RWPE1 (cell line): ENCODE measurements at places on chromosomes 1 and 21.
A peak's percentile ranks its signal among the peaks of the same experiment; 100 is the strongest.

DNA sequence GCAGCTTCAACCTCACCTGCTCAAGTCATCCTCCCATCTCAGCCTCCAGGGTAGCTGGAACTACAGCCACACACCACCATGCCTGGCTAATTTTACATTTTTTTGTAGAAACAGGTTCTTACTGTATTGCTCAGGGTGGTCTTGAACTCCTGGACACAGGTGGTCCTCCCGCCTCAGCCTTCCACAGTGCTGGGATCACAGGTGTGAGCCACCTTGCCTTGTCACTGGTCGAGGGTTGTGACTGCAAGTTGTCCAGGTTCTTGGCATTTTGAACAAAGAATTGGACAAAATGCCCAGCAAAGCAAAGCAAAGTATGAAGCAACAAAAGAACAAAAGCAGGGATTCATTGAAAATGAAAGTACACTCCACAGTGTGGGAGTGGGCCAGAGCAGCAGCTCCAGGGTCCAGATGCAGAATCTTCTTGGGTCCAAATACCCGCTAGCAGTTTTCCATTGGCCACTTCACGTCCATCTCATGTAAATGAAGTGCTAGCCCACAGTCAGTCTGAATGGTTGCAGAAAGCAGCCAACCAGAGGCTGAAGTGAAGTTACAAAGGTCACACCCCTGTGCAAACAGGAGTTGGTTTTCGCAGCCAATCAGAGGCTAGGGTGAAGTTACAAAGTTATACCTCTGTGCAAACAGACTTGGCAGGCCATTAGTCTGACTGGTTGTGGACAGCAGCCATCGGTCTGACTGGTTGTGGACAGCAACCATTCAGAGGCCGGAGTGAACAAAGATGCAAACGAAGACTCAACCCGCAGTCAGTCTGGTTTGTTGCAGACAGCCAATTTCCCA, 109.5 kb upstream of the KIF26B start:
- no peak for DNase-seq

DNA sequence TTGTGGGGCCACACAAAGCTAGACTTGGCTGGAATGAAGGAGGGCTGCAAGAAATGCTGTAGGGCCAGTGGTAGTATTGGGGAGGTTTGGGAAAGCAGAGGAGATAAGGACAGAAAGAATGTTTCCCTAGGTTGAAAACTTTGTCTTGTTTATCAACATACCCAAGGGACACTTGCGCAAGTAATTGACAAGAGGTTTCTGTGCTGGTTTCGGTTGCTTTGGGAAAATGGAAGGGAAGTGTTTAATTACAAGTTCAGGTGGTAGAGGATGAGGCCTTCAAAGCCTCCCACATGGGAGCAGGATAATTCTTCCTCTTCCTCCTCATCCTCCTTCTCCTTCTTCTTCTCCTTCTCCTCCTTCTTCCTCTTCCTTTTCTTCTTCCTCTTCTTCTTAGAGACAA, 182.1 kb upstream of the LMO4 start:
- no peak for DNase-seq

GRCh38 chr1:224430511-224431113, 4.0 kb downstream of the WDR26 start:
- peak; percentile 49 for DNase-seq

DNA sequence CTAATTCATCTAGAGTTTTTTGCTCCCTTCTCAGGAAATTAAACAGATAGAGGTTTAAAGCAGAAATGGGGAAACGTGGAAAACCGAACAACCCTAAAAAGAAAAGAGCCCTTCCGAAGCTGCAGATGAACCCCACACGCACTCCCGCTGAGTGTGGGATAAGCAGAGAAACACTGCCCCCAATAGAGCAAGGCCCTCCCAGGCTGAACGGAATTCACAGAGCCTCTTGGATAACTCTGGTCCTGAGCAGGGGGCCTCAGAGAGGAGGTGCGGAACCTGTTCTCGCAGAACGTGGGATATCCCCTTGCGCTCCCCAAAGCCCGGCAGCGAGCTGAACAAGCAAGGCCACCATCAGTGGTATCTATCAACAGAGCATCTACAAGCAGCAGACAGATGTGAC, 44.9 kb downstream of the SSBP3 start:
- no peak for DNase-seq

- DNase-seq = no peak
Measured at GRCh38 chr21:44626673-44627143, at the start of gene KRTAP10-9. TSS of gene KRTAP10-9 (plus strand) at chr21:44627093. CDS start at chr21:44627172, 79 bp downstream.

DNA sequence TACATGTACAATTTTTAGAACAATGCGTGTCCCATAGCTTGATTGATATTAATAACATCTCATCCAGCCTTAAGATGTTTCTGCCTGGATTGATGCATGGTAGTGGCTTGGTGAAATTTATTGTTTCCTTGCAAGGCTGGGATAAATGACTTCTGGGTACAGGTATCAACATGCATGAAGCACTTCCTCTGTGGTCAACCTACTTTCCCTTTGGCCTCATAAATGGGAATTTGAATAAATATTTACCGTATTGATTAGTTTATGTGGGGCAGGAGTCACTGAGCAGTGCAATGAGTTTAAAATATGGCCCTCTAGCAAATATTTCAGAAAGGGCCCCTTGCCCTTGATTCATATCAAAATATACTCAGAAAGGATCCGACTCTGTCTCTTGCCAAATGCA, 83.9 kb upstream of the KCNE2 start:
- DNase-seq = peak; percentile 17

DNA sequence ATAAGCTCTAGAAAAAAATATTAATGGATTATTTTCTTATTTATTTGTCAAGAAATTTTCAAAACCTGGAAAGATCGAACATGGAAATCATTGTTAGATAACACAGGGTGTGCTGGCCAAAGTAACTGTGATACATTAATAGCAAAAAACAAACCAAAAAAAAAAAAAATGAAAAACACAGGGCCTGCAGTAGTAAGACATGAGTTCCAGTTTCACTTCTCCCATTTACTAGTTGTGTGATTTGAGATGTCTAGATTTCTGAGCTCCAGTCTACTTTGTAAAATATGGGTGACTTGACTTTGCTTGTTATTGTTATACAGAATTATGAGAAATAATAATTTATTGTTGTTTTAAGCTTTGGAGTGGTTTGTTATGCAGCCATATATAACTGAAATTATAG, 13.6 kb downstream of the FAM177B start:
- DNase-seq = no peak

- no peak for DNase-seq
Measured at GRCh38 chr1:209723756-209724693, 19.4 kb downstream of the HSD11B1 start.

GRCh38 chr1:64424412-64424811, 45.5 kb upstream of the CACHD1 start:
- DNase-seq = no peak

DNA sequence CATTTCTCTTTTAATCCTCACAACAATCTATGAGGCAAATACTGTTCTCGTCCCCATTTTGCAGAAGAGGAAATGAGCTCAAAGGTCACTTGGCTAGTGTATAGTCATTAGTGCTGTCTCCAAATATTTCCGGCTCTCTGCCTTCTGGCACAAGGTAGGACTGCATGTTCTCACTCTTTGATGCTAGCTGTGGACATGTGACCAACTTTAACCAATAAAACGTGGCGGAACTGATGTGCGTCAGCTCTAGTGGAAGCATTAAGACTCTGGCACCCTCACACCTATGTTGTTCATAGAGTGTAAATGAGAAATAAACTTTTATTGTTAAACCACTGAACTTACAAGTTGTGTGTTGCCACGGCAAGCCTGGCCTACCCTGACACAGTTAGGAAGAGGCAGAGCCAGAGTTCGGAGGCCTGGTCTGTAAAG, 5.0 kb upstream of the KIF21B start:
- DNase-seq = no peak

DNA sequence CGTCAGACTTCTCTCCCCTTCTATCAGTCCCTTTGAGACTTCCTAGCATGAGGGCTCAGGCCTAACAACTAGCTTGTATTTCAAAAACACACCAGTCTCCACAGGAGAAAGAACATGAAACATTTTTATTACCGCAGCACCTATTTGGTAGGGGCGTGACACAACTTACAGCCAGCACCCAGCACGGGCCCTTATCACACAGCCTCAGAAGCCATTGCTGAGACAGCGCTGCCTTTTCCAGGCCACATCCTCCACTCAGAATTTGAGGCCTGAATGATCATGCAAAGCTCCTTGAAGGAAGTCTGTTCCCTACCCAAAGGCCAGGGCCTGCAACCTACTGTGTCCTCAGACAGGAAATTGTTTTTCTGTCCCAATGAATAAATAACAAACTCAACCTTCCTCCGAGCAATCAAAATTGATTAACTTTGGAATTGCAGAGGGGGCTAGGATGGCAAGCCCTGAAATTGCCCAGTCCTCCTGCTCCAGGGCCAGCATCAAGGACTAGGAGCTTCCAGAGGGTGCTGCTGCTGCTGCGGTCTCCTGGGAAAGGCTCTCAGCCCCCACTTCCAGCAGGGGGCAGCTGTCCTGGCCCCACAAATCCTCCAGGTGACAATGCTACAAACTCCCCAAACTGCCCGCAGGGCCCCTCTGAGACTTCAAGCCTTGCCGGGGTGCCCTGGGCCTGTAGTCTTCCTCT, 94.3 kb upstream of the GALNT2 start:
- DNase-seq = no peak

DNA sequence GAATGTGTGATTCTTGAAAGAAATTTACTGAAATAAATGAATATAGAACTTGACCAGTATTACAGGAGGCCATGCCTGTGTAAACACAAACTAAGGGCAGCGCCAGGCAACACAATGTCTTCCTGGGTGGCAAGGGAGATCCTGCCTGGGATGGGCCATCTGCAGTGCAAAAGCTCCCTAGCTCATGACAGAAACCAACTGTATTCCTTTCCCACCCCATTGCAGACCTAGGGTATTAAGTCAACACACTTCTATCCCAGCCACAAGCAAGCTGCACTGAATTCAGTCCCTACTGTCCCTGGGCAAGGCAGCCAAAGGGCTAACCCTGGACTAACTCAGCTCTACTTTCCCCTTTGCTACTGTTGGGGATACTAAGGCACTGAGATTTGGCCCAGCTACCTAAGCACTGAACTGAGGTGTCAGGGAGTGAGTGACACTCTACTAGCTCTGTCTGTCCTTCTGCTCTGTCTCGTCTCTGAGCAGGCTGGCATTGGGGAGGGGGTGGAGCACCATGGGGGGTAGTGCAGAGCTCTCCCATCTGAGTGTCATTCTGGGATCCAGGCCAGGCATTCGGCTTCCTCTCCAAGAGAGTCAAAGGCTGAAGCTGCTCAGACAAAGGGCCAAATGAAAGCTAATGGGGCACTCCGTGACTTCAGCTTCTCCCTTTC, 2.5 kb downstream of the INKA2 start:
- no peak for DNase-seq

GRCh38 chr1:2874607-2875480, 73.4 kb upstream of the TTC34 start:
- DNase-seq = no peak

GRCh38 chr1:173648880-173649605, 13.9 kb downstream of the TEX50 start:
- no peak for DNase-seq

DNA sequence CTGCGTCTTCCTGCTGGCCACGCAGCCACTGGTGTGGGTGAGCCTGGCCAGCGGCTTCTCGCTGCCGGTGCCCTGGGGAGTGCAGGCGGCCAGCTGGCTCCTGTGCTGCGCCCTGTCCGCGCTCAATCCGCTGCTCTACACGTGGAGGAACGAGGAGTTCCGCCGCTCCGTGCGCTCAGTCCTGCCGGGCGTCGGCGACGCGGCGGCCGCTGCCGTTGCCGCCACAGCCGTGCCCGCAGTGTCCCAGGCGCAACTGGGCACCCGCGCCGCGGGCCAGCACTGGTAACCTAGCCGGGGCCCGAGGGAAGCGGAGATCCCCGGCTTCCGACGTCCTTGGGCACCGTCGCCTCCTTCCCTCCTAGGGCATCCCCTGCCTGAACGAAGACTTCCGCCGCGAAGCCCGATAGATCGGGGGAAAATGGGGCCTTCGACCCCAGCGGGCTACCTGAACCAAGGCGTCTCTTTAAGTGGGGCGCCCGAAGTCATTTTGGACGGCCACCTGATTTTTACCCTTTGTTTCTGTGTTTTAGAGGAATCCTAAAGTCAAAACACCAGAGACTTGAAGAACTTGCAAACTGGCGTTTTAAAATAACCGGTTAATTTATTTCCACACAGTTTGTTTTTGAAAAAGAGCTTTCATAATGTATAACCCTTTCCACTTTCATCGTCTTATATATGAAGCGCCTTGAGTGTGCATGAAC, 2.0 kb downstream of the GPR88 start:
- no peak for DNase-seq

- DNase-seq = no peak
Measured at GRCh38 chr1:15002325-15002724, 151.2 kb upstream of the TMEM51 start.

DNA sequence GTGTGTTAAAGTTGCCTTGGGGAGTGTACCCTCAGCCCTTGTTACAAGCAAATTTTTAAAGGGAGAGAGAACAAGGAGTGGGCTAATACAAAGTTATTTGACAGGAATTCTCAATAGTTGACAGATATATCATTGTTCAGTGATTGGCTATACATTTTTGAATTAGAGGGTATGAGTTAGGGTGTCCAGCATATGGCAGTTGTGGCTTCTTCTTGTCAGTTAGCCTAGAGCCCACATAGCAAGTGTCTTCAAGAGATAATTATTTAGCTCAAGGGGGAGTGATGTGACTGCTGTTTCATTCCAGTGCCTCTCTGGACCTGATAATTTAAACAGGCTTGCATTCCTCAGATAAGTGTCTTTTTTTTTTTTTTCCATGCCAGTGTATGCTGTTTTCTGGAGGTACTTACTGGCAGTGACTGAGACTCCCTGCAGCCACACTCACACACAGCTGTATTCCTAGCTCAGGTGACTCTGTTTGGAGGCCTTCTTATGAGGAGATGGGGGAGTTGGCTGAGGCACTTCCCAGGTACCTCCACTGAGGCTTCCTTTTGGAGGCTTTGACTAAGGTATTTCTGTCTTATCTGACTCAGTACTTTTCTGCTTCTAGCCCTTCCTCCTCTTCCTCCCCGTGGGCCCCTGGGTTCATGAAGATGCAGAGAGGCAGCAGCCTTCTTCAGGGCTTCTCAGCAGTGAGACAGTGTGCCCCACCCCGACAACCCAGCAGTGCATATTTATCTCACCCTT, 32.3 kb downstream of the IVNS1ABP start:
- no peak for DNase-seq

GRCh38 chr21:44761747-44762208, 39.8 kb downstream of the UBE2G2 start:
- DNase-seq = no peak
